ENCODE measurements at places on chromosomes 2 and 18.
A peak's percentile ranks its signal among the peaks of the same experiment; 100 is the strongest.

DNA sequence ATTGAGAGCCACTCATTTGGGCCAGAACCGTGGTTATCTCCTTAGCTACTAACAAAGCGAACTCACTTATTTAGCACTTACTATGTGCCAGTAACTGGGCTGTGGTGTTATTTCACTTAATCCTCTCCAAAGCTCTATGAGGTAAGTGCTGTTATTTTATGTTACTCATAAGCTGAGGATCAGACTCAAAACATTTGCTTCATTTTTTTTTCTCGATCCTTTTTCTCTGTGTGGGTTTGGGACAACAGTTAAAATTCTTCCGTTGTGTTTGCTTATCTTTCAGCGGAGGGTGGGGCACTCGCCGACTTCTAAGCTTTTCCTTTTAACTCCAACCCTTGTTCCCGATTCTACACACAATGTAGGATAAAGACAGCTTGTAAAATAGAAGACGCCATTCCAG, 52.8 kb downstream of the TMEM178A start:
- DNase-seq = no peak

- no peak for DNase-seq
These were observed 120.4 kb upstream of the TLK1 start for GRCh38 chr2:171281110-171281509.

- no peak for DNase-seq
These were observed 451.4 kb downstream of the EIPR1 start for GRCh38 chr2:2926009-2926857.

- DNase-seq = no peak
These were observed 43.1 kb downstream of the AAK1 start for GRCh38 chr2:69600425-69600824.

DNA sequence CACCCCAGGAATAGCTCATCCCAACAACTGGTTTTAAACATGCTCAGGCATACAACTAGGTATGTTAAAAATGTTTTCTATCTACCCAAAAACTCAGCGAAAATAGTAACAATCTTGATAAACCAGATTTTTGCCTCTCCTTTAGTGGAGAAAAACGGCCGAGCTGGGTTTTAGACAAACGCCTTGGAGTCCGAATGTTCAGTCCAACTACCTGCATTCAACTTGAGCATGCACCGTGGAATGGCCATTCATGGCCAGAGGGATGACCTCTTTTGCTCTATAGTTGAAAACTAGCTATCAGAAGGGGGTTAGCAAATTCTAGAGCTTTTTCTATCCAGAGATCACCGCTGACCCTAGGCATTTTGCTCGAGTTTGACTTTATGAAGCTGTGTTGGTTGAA, 30.8 kb downstream of the PDIA6 start:
- no peak for DNase-seq

DNA sequence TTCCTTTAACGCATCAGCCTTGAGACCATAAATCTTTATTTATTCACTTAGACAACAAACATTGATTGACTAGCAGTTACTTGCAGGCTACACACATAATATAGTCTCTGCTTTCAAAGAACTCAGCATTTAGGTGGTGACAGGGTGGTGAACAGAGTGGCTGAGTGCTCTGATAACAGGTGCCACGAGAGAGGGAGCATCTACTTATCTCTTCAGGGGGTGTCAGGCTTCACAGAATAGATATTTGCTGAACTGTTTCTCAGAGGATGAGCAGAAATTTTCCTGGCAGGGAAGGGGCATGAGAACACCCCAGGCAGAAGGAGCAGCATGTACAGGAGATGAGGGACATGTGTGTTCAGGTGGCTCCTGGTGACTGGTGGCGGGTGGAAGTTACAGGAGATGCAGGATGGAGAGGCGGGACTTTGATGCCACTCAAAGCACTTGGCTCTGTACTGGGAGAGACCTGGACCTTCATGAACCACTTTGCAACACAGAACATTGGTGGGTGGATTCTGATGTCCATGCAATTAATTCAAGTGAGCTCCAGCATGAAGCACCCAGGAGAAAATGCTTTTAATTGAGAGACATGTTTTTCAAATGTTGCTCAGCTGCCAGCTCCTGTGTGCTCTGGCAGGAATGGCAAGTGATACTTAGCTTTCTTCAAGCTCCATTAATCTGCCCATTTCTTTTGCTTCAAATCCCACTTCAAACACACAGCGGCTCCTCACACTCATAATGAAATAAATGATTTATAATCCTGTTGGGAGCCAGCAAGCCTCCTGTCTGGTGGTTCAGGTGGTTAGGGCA, 248.9 kb downstream of the MYCN start:
- DNase-seq = no peak

DNA sequence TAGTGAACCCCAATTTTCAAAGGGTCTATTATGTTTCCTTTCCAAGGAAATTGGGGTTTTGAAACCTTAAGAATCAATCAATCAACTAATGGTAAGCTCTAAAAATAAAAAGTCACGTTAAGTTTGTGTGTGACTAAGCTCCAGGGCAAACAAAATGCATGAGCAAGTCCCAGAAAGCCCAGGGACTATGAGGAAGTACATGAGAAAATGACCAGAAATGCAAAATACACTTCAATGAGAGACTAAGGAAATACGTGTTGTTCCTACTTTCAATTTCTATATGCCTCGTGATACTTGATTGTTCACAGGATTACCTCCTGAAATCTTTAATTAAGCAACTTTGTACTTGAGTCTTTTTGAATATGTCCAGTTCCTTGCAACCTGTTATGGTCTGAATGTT, 684.4 kb upstream of the SYT4 start:
- DNase-seq = no peak

DNA sequence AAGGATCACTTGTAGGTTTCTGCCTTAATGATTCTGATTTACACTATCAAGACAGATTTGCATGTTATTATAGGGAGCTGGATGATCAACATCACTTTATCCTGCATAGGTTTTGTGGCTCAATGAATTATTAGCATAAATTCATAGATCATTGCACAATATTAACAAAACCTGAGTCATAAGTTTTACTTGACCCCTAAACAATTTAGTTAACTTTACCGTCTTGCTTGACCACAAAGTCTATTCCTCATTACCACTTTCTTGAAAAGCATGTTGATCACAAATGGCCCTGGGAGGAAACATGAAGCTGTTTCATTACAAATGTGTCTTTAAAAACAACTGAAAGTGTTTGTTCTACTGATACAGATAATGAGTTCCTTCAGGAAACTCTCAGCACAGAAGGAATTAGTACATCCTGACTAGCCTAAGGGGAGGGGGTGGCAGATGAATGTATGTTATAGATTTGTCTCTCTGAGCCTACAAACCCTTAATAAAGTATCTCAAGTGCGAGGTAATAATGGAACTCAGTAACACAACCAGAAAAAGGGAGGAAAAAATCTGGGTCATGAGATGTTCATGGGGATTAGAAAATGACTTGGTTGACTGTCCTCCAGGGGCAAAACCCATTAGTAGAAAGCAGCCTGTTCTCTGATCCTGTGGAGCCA, 303.4 kb downstream of the PIK3C3 start:
- DNase-seq = no peak

DNA sequence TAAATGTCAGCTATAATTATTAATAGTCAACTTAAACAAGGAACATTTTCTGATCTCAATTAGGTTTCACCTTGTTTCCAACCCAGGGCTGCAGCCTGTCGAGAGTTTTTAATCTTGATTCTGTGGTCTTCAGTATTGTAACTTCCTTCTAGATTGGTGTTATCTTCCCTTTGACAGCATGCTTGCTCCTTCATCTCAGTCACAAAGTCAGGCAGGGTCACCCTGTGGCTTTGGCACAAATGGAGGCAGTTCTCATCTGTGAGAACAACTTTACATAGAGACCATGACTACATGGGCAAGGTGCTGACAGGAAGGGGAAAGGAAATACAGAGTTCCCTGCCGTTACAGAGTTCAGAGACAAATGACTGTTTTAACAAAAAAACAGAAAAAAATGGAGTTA, 50.5 kb downstream of the HNRNPLL start:
- no peak for DNase-seq

- DNase-seq = no peak
These were observed 24.5 kb downstream of the CYP27A1 start for GRCh38 chr2:218806346-218806978.

- no peak for DNase-seq
These were observed 133.1 kb upstream of the PELI1 start for GRCh38 chr2:64277101-64277849.

- DNase-seq = no peak
These were observed 111.5 kb downstream of the COMMD1 start for GRCh38 chr2:62016957-62017356.

GRCh38 chr18:59927246-59927825, 27.5 kb downstream of the PMAIP1 start:
- no peak for DNase-seq

GRCh38 chr2:108449410-108450130, 564 bp downstream of the GCC2 start:
- DNase-seq = peak; percentile 41

GRCh38 chr2:71849111-71849510, 298.6 kb downstream of the CYP26B1 start:
- no peak for DNase-seq

DNA sequence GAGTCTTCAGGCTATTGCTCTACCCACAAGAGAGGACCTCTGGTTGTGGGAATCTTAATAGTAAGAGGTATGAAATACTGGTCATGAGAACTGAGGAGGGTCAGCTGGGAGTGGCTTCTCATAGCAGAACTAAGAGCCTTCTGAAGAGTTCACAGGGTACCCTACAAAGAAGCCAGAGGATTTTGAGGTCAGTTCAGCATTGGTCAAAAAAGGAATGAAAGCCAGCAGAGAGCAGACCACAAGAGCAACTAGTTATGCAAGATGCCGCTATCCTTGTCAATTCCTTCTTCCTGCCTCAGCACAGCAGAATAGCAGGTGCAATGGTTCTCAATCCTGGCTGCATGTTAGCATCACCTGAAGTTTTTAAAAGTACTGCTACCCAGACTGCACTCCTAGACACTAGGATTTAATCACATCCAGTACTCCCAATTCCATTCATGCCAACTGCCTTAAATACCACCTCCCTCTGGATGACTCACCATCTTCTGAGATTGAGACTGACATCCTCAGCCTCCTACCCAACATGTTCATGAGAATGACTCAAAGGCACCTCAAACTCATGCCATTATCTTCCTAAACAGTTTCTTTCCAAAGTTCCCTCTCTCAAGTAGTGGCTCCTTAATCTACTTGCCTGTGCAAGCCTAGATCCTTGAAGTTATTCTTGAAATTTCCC, 81.0 kb upstream of the RBMS1 start:
- no peak for DNase-seq

- DNase-seq = no peak
These were observed 206.9 kb downstream of the ARL4C start for GRCh38 chr2:234289834-234290590.

DNA sequence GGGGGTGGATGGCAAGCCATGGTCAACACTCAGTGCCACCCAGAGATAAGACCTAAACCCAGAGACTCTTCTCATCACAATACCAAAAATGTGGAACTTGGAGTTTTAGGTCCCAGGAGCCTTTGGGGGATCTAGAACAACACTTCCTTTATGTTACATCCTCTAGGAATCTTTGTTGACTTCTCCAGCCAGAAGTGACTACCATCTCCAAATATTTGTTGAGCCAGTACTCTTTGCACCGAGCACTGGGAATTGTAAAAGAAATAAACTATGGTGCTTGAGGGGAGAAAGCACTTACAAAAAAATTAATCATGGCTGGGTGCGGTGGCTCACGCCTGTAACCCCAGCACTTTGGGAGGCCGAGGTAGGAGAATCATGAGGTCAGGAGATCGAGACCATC, 120.0 kb upstream of the TMEM200C start:
- no peak for DNase-seq

GRCh38 chr18:79506191-79507075, 110.7 kb downstream of the NFATC1 start:
- DNase-seq = no peak

DNA sequence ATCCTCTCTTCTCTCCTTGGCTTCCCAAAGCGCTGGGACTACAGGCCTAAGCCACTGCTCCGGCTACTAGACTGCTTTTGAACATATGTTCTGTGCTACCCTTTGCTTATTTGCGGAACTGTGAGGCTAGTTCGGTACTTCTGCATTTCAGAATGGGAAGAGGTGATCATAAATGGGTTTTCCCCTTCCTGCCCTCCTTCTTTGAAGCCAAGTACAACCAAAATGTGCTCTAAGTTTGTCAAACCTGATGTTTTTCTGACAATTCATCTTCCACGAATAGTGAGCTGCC, 1.7 kb upstream of the ESCO1 start:
- DNase-seq = no peak

DNA sequence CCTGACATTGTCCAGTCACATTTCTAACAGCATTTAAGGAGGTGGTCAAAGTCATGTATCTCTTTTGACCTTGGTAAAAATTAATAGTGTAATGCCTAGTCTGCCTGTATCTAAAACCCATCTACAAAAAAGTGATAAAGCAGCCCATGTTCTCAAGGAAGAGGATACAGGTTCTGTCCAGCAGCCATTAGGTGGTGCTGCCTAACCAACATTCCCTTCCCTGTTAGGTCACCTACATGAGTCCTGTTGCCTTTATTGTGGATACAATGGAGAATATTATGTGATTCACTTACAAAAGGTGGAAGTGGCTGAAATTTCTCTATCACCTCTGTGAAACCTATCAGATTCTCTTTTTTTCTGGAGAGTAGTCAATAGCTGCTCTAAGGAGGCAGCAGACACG, 52.5 kb downstream of the AQP4 start:
- DNase-seq = no peak

DNA sequence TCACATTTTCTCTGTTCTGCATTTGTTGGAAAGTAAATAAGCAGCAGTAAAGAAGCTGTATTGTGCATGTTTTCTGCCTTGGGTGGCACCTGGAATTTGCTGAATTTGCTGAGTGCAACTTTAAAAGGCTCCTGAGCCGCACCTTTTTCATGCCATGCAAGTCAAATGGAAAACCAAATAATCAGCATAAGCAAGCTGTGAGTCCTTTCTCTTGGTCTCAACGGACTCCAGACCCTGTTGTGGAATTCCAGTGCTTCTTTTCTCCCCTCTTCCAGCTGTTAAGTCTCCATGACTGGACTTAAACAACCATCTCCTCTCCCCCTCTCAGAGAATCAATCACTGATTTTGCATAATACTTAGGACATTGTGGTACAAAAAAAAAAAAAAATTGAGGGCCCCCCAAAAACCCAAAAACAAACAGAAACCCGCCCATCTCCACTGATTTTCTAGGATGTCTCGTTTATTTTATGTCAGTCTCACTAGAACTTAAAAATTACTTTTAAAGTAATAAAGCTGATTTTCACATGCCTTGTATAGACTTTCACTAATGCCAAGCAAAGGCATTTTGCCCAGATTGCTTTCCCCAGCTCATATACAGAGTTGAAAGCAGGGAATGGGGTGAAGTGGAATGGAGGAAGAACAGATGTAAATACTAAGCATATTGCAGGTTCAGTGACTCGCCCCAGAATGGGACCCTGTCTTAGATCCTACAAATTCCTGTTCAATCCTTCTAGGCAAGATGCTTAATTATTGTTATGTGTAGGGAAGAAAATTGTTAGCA, 5.1 kb upstream of the CETN1 start:
- no peak for DNase-seq

DNA sequence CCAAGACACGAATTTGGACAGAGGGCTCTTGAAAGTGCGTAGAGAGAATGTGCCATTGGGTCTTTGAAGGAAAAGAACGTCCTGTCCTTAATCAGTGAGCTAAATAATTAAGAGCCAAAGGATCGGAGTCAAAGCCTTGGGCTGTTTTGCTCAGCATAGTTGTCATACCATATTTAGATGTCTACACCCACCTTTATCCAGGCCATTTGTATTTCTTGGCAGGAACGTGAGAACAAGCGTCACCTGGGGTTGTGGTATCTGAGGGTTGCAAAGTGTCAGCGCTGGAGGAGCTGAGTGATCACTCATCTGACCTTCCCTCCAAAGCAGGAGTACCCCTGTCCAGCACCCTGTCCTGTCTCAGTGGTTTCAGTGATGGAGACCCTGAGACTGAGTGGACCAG, 4.5 kb downstream of the LPIN1 start:
- no peak for DNase-seq
